Activated naive CD4-positive, alpha-beta T cell treated with anti-CD3 and anti-CD28 coated beads, Interleukin-2, amount 50 U/mL, for 16 hours (primary cell): ENCODE measurements at places on chromosomes 4 and X.

GRCh38 chr4:165782623-165783022 lies 90.4 kb upstream of the TLL1 start:
- DNase-seq: no peak

- DNase-seq: no peak
These were observed 15.1 kb downstream of the EIF2S3 start for GRCh38 chrX:24069877-24070276.

DNA sequence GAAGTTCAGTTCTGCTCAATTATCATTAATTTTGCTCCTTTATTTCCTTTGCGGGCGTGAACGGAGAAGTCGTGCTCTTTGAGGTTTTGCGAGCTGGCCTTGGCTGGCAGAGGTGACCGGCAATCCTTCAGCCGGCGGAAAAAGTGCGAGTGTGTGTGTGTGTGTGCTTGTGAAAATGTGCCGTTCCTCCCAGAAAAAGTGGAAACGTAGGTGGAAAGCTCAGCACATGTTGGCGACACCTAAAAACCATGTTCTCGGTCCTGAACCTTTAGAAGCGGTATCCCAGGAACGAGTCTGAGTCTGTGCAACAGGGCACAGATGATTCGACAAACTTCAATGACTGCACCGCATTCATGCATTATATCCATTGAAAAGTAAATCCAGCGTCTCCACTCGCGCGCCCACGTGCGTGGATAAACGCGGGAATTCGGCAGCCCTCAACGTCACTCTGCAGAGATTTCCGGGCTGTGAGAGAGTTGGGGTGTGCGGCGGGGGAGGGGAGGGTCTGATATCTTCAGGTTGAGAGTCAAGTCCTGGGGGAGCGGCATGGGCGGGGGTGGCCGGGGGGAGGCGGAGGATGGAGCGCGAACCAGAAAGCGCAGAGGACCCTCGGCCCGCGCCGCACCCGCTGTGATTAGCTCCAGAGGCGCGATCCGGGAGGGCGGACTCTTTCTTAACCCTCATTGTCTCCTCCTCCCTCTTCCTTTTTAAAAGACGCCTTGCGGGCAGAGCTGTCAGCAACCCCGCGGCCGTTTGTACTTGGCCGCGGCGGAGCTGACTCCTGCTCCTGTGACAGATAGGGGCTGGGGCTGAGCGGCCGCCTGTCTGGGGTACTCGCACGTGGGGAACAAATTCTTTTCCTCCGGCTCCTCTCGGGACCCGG lies at the start of gene SHISA3:
Gene SHISA3 (plus strand): TSS at position 737 of the 883 bp plus-strand sequence. CDS start 569 bp downstream, outside the sequence.
- DNase-seq: peak; percentile 14

GRCh38 chr4:135548711-135549110 lies 1347.1 kb upstream of the PABPC4L start:
- DNase-seq: no peak

- DNase-seq: no peak
These were observed 3.7 kb downstream of the ZFP92 start for GRCh38 chrX:153414856-153415510.

GRCh38 chr4:128385683-128386304 lies 98.2 kb upstream of the PGRMC2 start:
- DNase-seq: no peak

GRCh38 chrX:132443196-132444135 lies 45.4 kb downstream of the MBNL3 start:
- no peak for DNase-seq

DNA sequence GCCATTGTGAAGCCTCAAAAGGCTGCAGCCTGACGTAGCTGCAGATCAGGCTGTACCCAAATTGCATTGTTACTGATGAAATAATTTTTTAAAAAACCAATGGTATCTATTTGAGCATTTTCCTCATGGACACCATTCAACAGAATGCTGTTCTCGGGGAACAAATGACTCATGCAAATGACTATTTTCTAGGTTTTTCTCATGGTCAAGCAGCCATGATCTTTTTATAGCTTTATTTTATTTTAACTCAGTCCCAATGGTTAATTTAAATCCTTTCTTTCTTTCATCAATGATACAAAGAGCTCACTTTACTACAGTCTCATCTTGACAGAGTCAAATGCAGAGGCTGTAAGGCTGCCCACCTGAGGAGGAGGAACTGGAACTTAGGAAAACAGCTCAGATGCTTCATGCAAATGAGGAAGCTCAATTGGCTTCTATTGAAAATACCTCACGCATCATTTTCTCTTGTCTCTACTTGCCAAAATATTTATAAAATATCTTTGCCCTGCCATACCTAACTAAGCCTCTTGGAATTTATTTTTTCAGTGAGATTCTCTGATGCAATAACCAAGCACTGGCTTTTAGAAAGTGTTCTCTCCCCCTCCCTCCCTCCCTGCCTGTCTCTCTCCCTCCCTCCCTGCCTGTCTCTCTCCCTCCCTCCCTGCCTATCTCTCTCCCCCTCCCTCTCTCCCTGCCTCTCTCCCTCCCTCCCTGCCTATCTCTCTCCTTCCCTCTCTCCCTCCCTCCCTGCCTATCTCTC lies 81.0 kb downstream of the SORBS2 start:
- DNase-seq: no peak

DNA sequence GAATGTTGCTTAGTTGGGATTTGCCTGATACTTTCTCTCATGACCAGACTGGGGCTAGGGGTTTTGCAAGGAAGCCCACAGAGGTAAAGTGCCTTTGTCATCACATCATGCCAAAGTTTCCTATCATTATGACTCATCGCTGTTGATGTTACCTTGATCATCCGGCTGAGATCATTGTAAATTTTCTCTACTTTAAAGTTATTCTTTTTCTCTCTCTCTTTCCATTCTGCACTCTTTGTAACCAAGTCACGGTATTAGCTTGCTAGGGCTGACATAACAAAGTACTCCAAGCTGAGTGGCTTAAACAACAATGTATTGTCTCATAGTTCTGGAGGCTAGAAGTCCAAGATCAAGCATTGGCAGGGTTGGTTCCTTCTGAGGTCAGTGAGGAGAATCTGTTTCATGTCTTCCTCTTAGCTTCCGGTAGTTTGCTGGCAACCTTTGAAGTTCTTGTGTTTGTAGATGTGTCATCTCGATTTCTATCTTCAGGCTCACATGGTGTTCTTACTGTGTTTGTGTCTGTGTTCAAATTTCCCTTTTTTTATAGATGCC lies 113.0 kb downstream of the DTHD1 start:
- peak; percentile 31 for DNase-seq

- DNase-seq: no peak
These were observed 120.7 kb upstream of the PPARGC1A start for GRCh38 chr4:24010573-24010972.

- DNase-seq: no peak
These were observed 34.3 kb upstream of the CITED1 start for GRCh38 chrX:72340041-72340440.
